ENCODE measurements at places on chromosomes 16 and 17. TPM values are rescaled to one million over a fixed set of nuclear protein-coding genes. Genes with fewer than 3 reads are reported as not detected.

MAPK8IP3 gene
- 71.4 TPM for total RNA-seq

ARHGDIG gene
- total RNA-seq = 2.8 TPM

MYLK3 gene
- 150 TPM for total RNA-seq

HBA1 gene
- total RNA-seq = 780 TPM

SLC52A1 gene
- total RNA-seq = not detected

ABCA5 gene
- 14.8 TPM for total RNA-seq
